ENCODE measurements at places on chromosomes 2 and 18. TPM values are rescaled to one million over a fixed set of nuclear protein-coding genes. Genes with fewer than 3 reads are reported as not detected.

The ARHGEF33 gene
- total RNA-seq = 0.43 TPM

The CWC22 gene
- total RNA-seq = 13.0 TPM

The GFPT1 gene
- total RNA-seq = 92.2 TPM

The IL36B gene
- not detected for total RNA-seq

The ZC3H6 gene
- total RNA-seq = 5.9 TPM

The FBXO15 gene
- 0.73 TPM for total RNA-seq

The C2orf72 gene
- total RNA-seq = 6.3 TPM

The CYTIP gene
- total RNA-seq = 5.5 TPM

The IL1RL2 gene
- 1.6 TPM for total RNA-seq

The LYG1 gene
- total RNA-seq = 0.59 TPM

The TLX2 gene
- total RNA-seq = not detected

The CGREF1 gene
- total RNA-seq = 40.8 TPM

The CNDP1 gene
- not detected for total RNA-seq

The ACOXL gene
- not detected for total RNA-seq

The FN1 gene
- total RNA-seq = 31,457 TPM

The NOL4 gene
- not detected for total RNA-seq

The EML6 gene
- total RNA-seq = 1.2 TPM

The SP140 gene
- total RNA-seq = 0.52 TPM

The GPR45 gene
- not detected for total RNA-seq

The FRZB gene
- total RNA-seq = 0.72 TPM

The LMAN2L gene
- 32.5 TPM for total RNA-seq

The SLC35F6 gene
- total RNA-seq = 37.6 TPM

The KLHL30 gene
- total RNA-seq = 5.2 TPM

The FBLN7 gene
- 17.7 TPM for total RNA-seq

The KIDINS220 gene
- total RNA-seq = 90.3 TPM

The AMER3 gene
- not detected for total RNA-seq

The ZEB2 gene
- total RNA-seq = 136 TPM

The FNDC4 gene
- 52.9 TPM for total RNA-seq

The SPOPL gene
- 21.8 TPM for total RNA-seq

The SOS1 gene
- 33.7 TPM for total RNA-seq

The RAB6C gene
- not detected for total RNA-seq

The ACMSD gene
- total RNA-seq = not detected

Data from smooth muscle cell of the pulmonary artery (primary cell).